ENCODE measurements at places on chromosomes 5 and 9. TPM values are rescaled to one million over a fixed set of nuclear protein-coding genes. Genes with fewer than 3 reads are reported as not detected.

- no peaks in the 10 kb centered on the region for H3K27me3 ChIP-seq
- H3K27ac ChIP-seq = no peak overlapping the region
- H3K36me3 ChIP-seq = no peaks in the 10 kb centered on the region
- DNase-seq = no peak
Observed at GRCh38 chr5:113804264-113804663, 290.8 kb downstream of the YTHDC2 start.

- no peak for DNase-seq
- H3K27ac ChIP-seq = no peak overlapping the region
- no peaks in the 10 kb centered on the region for H3K4me1 ChIP-seq
- no peaks in the 10 kb centered on the region for H3K27me3 ChIP-seq
Observed at GRCh38 chr9:76441551-76442322, 17.2 kb upstream of the GCNT1 start.

PRR16 gene
- total RNA-seq = 25.5 TPM

DNA sequence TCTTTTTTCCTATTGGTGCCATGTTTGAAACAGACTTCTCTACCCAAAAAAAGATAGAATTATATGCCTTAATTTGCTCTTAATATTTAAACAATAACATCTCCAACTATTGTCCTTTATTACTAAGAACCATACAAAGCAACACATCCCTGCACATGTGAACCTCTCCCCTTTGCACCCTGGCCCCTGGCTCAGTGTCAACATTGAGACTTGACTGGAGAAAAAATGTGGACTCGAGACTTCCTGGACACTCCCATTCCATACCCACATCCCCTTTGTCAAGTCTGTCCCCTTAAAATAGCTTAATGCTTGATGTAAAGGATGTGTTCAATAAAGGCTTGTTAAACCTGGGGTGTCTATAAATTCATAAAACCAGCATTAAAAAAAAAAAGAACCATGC lies 53.2 kb downstream of the TTC39B start:
- H3K36me3 ChIP-seq = no peaks in the 10 kb centered on the region
- DNase-seq = no peak
- H3K27ac ChIP-seq = no peak overlapping the region
- no peak overlapping the region for H3K4me3 ChIP-seq
- no peaks in the 10 kb centered on the region for H3K27me3 ChIP-seq
